ENCODE measurements at places on chromosomes 4 and X. TPM values are rescaled to one million over a fixed set of nuclear protein-coding genes. Genes with fewer than 3 reads are reported as not detected.

- no peak overlapping the region for H3K27ac ChIP-seq
- H3K36me3 ChIP-seq, result no peaks in the 10 kb centered on the region
- H3K27me3 ChIP-seq, result no peaks in the 10 kb centered on the region
- H3K4me3 ChIP-seq, result no peak overlapping the region
- no peak for DNase-seq
These were observed 126.2 kb upstream of the NDP start for GRCh38 chrX:44099366-44099765.

DNA sequence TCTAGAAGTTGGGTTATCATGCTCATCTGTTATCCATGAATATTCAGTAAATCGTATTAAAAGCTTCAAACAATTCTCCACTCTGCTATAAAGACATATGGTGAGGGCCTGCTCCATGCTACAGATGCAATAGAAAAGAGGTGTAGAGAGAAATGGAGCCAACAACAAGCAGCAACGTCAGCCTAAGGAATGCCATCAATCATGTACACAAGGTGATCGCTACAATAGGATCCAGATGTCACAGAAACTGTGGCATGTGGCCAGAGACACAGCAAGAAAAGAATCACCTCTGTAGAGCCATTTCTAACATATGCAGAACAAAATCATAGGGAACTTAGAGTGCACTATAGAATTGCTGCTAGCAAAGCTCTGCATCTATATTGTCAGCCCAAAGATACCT, 1188.1 kb downstream of the PCDH7 start:
- no peak overlapping the region for H3K4me3 ChIP-seq
- DNase-seq, result no peak
- H3K27ac ChIP-seq, result no peak overlapping the region
- no peaks in the 10 kb centered on the region for H3K36me3 ChIP-seq
- H3K27me3 ChIP-seq, result no peaks in the 10 kb centered on the region

GRCh38 chr4:147398556-147398955, 82.3 kb upstream of the EDNRA start:
- H3K27ac ChIP-seq, result no peak overlapping the region
- H3K4me1 ChIP-seq, result no peaks in the 10 kb centered on the region
- no peak for DNase-seq

Gene NMU
- polyA plus RNA-seq, result 0.65 TPM

GRCh38 chrX:19243431-19243830, 100.3 kb upstream of the PDHA1 start:
- H3K36me3 ChIP-seq, result no peaks in the 10 kb centered on the region
- H3K4me3 ChIP-seq, result no peak overlapping the region
- H3K4me1 ChIP-seq, result no peaks in the 10 kb centered on the region
- no peaks in the 10 kb centered on the region for H3K27me3 ChIP-seq

- no peak overlapping the region for H3K4me3 ChIP-seq
- H3K36me3 ChIP-seq, result no peaks in the 10 kb centered on the region
- H3K27ac ChIP-seq, result no peak overlapping the region
- no peak for DNase-seq
- H3K4me1 ChIP-seq, result no peaks in the 10 kb centered on the region
- no peaks in the 10 kb centered on the region for H3K27me3 ChIP-seq
These were observed 82.9 kb downstream of the PDK3 start for GRCh38 chrX:24547961-24548360.

Gene ADRA2C
- 0.36 TPM for polyA plus RNA-seq

All from SK-N-SH (cell line).